Activated CD4-positive, CD25-positive, alpha-beta regulatory T cell (primary cell): ENCODE measurements at places on chromosomes 5 and 9.

DNA sequence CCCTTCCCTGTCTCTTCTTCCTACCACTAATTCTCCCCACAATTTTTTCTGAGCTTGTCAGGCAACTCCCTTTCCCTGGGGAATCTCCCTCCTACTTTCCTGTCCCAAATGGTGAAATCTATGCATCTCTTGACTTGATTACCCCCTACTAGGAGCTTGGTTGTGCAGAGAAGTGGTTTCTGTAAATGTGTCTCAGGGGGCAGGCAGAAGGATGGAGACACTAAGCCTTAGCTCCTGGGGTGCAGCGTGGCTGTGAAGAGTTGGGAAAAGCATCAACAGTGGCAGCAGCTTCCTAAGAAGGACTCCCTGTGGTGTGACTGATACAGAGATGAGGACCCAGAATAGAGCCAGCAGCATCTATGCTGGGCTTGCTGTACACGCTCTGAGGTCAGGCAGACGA, 62.3 kb downstream of the NRG2 start:
- no peak for DNase-seq

- DNase-seq: no peak
These were observed 46.0 kb downstream of the SHB start for GRCh38 chr9:38022995-38023394.

DNA sequence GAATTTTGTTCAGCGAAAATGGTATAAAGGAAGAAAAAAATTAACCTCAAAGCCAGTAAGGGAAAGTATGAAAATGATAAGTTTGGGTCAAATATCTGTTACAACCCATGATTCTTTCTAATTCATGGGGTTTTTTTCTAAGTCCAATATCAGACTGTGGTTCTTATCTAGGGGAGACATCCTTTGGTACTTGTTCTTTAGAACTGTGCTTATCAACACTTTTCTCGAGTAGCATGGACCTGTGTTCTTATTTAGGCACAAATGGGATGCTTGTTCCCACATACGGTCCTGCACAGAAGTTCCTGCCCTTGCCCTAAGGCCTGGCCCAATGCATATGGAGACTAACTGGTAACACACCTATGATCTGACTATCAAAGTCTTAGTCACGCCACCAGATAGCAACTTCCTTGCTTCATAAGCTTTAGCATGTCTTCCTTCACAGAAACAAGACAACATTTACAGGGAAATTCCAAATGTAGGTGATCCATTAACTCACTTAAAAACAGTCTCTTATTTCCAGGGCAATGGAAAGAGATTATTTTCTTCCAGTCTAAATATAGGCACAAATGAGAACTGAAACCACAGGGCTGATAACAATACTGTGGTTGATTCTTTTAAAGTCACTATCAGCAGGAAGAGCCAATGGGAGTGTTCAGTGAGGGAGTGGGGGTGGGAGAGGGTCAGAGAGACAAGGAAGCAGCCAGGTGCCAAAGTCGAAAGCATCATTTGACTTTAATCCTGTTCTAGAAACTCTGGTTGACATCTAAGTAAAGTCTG, 268.8 kb upstream of the ANKRD55 start:
- DNase-seq: no peak

DNA sequence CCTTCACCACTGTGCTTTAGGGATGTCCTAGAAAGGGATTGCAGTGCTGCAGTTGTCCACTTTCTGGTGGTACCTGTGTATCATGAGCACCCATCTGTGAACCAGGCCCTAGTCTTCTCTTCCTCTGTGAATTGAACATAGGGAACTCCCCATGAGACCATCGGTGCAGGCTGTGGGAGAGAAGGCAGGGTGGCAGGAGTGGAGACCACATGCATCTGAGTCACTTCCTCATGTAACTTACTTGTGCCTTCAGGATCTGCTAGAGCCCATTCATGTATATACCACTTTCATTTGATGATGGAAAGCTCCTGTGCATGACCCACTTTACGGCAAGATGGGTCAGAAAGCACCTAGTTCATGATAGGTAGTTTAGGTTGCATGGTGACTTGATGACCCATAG, 478.1 kb upstream of the CDH9 start:
- DNase-seq: no peak

DNA sequence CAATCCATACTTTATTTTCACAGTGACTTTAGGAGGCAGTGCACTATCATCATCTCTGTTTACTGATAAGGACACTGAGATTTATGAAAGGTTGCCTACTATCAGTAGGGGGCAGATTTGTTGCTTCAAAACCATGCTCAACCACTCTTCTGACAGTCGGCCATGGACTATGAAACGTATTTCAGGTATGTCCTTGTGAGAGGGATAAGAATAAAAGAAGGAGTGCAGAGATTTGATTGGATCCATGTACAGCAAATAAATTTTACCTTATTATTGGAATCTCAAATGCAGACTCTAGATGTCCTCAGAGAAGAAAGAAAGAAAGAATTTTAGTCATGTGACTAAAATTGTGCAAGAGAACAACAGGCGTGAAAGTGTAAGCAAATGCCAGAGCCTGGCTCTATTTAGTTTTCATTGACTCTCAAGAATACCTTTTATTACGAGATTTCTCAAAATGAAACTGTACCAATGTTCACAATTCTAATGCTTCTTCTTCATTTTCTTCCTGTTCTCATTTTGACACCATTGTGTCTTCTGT, 296.6 kb upstream of the RASA1 start:
- no peak for DNase-seq

DNA sequence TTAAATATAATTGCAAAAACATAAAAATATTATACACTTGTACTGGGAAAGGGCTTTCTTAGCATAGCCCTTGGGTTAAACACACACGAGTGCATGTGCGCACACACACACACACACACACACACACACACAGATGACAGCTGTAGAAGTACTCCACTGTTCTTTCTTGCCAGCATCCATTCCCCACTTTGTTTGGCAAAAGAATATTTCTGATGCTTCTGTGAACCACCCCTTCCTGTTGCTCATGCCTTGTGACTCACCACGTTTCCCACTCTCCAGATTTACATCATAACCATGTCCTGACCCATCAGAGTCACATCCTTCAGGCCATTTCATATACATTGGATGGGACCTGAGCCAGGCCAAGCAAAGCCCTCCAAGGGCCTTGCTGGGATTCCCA, 280.1 kb downstream of the DNAH5 start:
- no peak for DNase-seq

- no peak for DNase-seq
These were observed 636.5 kb downstream of the IRX1 start for GRCh38 chr5:4232084-4232483.
